ENCODE measurements at places on chromosomes 3 and 15. TPM values are rescaled to one million over a fixed set of nuclear protein-coding genes. Genes with fewer than 3 reads are reported as not detected.

GRCh38 chr3:128775906-128776542 is 50.0 kb downstream of the RAB7A start:
- H3K4me3 ChIP-seq = no peak overlapping the region
- H3K27ac ChIP-seq = peak overlapping the region; percentile 21
- peaks cover 31% of the 10 kb centered on the region for H3K36me3 ChIP-seq
- H3K4me1 ChIP-seq = peaks cover 60% of the 10 kb centered on the region

DNA sequence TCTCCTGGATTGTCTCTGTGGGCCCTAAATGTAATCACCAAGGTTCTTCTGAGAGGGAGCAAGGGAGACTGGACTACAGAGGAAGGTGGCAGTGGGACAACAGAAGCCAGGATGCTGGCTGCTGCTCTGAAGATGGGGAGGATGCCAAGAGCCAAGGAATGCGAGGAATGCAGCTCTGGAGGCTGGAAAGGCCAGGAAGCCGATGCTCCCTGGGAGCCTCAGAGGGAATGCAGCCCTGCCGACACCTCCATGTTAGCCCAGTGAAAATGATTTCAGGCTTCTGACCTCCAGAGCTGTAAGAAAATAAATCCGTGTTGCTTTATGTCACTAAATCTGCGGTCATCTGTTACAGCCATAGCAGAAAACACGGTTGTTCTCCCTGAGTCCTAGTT is 44.1 kb downstream of the UMPS start:
- no peaks in the 10 kb centered on the region for H3K4me1 ChIP-seq
- no peak overlapping the region for H3K27ac ChIP-seq
- no peak for DNase-seq
- H3K36me3 ChIP-seq = no peaks in the 10 kb centered on the region

DNA sequence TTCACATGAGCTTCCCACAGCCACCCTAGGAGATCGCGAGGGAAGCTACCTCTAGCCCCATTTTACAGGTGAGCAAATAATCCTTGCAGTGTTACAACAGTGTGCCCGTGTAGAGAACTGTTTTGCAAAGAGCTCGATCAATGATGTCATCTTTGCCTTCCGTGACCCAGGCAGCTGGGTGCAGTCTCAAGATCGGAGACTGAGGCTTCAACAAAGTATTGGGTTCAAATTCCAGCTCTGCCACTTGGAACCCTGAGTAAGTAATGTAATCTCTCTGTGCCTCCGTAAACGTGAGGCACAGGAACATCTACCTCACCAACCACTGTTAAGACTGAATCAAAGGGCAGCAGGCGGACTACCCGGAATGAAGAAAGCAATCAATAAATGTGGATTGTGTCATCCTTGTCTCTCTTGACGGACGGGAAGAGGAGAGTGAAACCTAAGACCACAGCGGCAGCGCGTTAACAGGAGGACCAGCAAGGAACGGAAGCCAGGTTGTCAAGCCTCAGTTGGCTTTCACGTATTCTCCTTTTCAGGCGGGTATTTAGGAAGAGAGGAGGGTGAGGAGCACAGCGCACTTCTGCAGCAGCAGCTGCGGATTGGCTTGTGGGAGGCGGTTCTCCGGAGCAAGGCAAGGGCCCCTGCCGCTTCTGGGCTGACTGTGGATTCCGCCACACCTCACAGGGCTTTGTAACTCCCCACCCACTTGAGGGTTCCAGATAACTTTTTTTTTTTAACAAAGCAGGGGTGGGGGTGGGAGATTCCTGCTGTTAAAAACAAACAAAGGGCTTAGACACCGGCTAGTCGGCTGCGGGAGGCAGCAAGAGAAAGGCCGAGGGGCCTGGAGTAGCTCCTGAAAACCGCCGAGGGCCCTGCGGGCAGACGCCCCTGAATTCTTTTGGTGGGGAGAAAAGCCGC is 1.5 kb upstream of the SMAD3 start:
- H3K27me3 ChIP-seq = peaks cover 17% of the 10 kb centered on the region
- no peak overlapping the region for H3K27ac ChIP-seq
- peaks cover 8% of the 10 kb centered on the region for H3K36me3 ChIP-seq
- peak overlapping the region; percentile 47 for H3K4me3 ChIP-seq
- no peak for DNase-seq

DNA sequence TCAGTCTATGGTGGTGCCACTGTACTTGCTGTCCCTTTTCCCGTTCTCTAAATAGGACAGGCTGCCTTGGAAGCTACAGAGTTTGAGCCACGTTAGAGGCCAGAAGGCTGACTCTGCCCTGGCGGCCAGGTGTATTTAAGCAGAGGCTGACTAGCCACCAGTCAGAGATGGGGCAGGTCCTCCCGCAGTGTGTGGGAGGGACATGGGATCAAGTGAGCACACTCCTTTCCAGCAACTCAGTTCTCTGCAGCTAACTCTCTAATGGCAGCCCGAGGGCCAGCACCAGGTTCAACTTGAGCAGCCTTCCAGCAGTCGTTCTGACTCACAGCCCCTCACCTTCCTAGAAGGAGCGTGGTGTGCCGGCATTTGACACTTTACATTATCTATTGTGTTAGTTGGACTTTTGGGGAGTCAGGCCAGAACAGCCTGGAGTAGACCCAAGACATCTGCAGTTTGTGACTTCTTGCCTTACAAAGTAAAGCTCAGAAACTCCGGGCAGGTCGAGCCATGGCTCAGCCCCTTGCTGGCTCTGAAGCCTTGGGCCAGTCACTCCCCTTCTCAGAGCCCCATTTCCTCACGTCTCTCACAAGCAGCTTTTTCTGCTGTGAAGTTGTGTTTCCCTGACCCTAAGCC is 46.7 kb upstream of the MYZAP start:
- no peaks in the 10 kb centered on the region for H3K27me3 ChIP-seq
- H3K27ac ChIP-seq = no peak overlapping the region
- no peak overlapping the region for H3K4me3 ChIP-seq
- H3K36me3 ChIP-seq = no peaks in the 10 kb centered on the region
- H3K4me1 ChIP-seq = peaks cover 2% of the 10 kb centered on the region

- H3K27me3 ChIP-seq = peaks cover 2% of the 10 kb centered on the region
- H3K36me3 ChIP-seq = no peaks in the 10 kb centered on the region
- peak; percentile 83 for DNase-seq
- no peak overlapping the region for H3K27ac ChIP-seq
- H3K4me3 ChIP-seq = no peak overlapping the region
- H3K4me1 ChIP-seq = no peaks in the 10 kb centered on the region
These were observed 22.3 kb upstream of the SMCO1 start for GRCh38 chr3:196537319-196537984.

DNA sequence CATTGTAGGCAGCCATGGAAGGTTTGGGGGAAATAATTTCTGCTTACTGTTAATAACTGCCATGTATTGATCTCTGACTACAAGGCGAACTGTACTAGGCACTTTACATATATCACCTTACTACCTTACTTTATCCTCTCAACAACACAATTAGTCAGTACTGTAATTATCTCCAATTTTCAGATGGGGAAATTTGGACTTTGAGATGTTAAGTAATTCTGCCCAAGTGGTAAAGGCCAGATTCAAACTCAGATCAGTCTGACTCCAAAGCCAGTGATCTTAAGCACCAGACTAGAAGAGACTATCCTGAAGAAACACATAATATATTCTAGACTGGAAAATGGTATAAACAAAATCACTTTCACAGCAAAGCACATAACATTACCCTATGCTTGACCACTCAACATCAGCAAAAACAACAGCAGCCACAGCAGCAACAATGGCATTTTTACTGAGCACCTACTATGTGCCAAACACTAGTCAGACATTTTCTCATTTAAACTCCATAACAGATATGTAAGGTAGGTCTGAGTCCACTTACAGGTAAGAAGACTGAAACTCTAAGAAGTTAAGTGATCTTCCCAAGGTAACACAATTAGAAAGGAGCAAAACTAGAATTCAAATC is 13.1 kb downstream of the MTHFS start:
- H3K27ac ChIP-seq = no peak overlapping the region
- DNase-seq = no peak
- H3K27me3 ChIP-seq = no peaks in the 10 kb centered on the region

DNA sequence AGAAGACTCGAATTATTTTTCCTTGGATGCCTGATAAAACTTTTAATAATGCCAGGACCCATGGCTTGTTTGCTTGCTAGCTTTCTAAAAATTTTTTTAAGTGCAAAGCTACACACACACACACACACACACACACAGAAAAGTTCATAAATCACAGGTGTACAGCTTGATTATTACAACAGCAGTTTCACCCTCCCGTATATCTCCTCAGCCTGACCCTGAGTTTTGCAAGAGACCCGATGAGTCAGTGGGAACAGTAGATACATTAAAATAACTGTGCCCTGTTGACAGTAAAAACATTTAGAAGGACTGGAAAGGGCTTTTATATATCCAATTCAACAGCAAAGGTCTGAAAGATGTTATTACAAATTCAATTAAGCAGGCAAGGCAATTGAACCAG is 46.7 kb downstream of the EMC4 start:
- no peaks in the 10 kb centered on the region for H3K27me3 ChIP-seq
- H3K4me3 ChIP-seq = no peak overlapping the region
- no peak for DNase-seq
- peaks cover 19% of the 10 kb centered on the region for H3K4me1 ChIP-seq
- no peak overlapping the region for H3K27ac ChIP-seq

DNA sequence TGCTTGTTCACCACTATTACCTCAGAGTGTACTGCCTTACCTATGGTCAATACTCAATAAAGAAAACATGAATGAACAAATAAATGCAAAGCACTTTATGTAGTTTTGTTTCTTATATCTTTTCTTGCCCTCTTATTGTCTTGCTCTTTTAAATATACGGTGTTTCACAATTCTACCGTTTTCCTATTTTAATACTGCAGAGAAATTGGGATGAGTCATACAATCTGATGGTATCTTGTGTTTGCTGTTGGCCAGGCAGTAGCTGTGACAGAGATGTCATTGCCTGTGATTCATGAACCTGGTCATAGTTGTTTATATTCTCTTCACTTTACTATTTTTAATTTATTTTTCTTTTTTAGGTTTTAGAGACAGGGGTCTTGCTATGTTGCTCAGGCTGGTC is 48.3 kb downstream of the SERP1 start:
- H3K4me3 ChIP-seq = no peak overlapping the region
- peaks cover 3% of the 10 kb centered on the region for H3K4me1 ChIP-seq
- no peak for DNase-seq
- H3K36me3 ChIP-seq = peaks cover 2% of the 10 kb centered on the region
- H3K27me3 ChIP-seq = no peaks in the 10 kb centered on the region

- no peaks in the 10 kb centered on the region for H3K4me1 ChIP-seq
- H3K4me3 ChIP-seq = no peak overlapping the region
- no peaks in the 10 kb centered on the region for H3K36me3 ChIP-seq
- H3K27me3 ChIP-seq = peaks cover 8% of the 10 kb centered on the region
- no peak overlapping the region for H3K27ac ChIP-seq
These were observed 163.1 kb downstream of the CLSTN2 start for GRCh38 chr3:140097874-140098635.

- H3K4me3 ChIP-seq = no peak overlapping the region
- peaks cover 9% of the 10 kb centered on the region for H3K4me1 ChIP-seq
- H3K27me3 ChIP-seq = no peaks in the 10 kb centered on the region
- H3K36me3 ChIP-seq = no peaks in the 10 kb centered on the region
- no peak overlapping the region for H3K27ac ChIP-seq
These were observed 64.2 kb downstream of the TBC1D5 start for GRCh38 chr3:17678116-17678741.

GRCh38 chr3:47476644-47477199 is 981 bp upstream of the SCAP start:
- H3K36me3 ChIP-seq = peaks cover 4% of the 10 kb centered on the region
- peak overlapping the region; percentile 89 for H3K4me3 ChIP-seq
- no peaks in the 10 kb centered on the region for H3K27me3 ChIP-seq
- DNase-seq = peak; percentile 11
- peaks cover 31% of the 10 kb centered on the region for H3K4me1 ChIP-seq

DNA sequence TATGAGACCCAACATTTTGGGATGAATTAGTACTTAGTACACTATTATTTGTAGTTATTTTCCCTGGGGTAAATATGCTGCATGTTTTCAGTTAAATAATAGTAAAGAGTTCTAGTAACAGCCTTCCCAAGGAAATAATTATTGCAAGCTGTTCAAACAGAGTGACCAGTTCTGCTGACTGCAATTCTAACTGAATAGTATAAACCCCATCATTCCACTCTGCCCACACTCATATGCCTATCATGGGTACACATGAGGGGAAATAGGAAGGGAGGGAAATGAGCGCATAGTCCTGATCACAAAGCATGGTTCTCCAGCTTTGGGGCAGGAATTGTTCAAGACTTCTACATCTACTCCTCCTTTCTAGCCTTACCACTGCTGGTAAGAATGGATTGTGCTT is 18.7 kb downstream of the UQCC5 start:
- no peak for DNase-seq
- no peak overlapping the region for H3K4me3 ChIP-seq
- no peak overlapping the region for H3K27ac ChIP-seq
- H3K27me3 ChIP-seq = no peaks in the 10 kb centered on the region

GRCh38 chr3:11558918-11559815 is 84.5 kb downstream of the VGLL4 start:
- H3K27ac ChIP-seq = no peak overlapping the region
- no peaks in the 10 kb centered on the region for H3K27me3 ChIP-seq
- no peak for DNase-seq
- peaks cover 22% of the 10 kb centered on the region for H3K36me3 ChIP-seq

GRCh38 chr3:17329927-17330326 is 412.5 kb downstream of the TBC1D5 start:
- DNase-seq = no peak
- no peak overlapping the region for H3K27ac ChIP-seq
- H3K27me3 ChIP-seq = no peaks in the 10 kb centered on the region
- peaks cover 4% of the 10 kb centered on the region for H3K36me3 ChIP-seq

DNA sequence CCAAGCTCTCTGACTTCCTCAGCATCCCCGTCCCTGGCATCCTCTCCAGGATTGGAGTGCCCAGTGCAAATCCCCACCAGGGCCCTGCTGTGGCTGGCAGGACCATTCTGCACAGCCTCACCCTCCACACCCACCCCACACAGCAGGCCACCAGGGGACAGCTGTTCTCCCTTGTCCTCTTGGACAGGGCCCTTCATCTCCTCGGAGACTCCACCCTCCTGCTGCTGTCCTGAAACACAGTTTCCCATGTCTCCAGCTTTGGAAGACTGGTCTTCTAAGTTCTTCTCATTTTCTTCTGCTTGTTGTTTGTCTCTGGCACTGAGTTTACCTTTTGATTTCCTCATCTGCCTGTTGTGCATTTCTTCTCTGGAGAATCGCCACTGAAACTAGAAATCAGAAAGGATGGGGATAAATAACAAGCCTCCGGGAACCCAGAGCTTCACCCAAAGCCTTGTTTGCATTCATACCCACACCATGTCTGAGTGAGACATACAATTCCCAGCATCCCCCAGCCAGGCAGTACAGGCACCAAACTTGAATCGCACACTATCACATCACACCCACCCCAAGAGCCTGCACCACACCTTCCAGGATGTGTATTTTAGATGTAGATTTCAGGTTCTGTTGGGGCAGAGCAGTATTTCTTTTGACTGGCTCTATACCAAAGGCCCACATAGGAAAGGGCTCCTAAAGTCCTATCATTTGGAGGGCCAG is 52.0 kb downstream of the OXNAD1 start:
- H3K27ac ChIP-seq = peak overlapping the region; percentile 83
- H3K4me3 ChIP-seq = no peak overlapping the region
- no peaks in the 10 kb centered on the region for H3K27me3 ChIP-seq

- H3K4me3 ChIP-seq = no peak overlapping the region
- H3K4me1 ChIP-seq = no peaks in the 10 kb centered on the region
- no peak for DNase-seq
- H3K27ac ChIP-seq = no peak overlapping the region
- H3K36me3 ChIP-seq = no peaks in the 10 kb centered on the region
These were observed 571.6 kb upstream of the CCDC54 start for GRCh38 chr3:106805625-106806024.

KBTBD13 gene
- total RNA-seq = not detected

TLR9 gene
- total RNA-seq = 0.74 TPM

TRIM59 gene
- total RNA-seq = 32.5 TPM

ISG20 gene
- 107 TPM for total RNA-seq

SHQ1 gene
- total RNA-seq = 31.3 TPM

SEMA6D gene
- total RNA-seq = not detected

CFAP91 gene
- total RNA-seq = 0.67 TPM
